ENCODE measurements at places on chromosomes 2 and 18.

- DNase-seq = no peak
Measured at GRCh38 chr2:100612388-100613000, 49.7 kb downstream of the PDCL3 start.

DNA sequence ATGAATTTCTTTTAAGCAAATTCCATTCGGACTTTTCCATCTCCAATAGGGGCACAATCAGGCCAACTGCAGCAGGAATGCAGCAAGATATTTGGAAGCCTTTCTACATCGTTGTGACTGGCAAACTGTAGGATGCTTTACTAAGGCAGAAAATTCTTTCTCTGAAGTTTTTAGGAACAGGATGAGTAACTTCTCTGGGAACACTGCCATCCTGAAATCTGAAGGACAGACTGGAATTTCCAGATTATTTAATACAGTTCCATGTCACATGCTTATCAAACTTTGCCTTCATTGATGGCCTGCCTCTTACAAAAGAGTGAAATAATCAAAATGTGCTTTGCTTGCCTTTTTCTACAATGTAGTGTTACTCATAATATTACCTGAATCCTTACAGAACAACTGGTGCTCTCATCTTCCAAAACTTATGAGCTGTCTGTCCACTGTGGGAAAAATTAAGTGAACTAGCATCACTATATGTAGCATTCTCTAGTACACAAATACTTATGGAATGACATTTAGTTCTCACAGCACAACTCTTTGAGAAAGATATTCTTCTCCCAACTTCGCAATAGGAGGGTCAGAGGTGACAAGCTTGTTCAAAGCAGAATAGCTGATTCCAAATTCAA is 32.0 kb upstream of the MAP2 start:
- DNase-seq = no peak

DNA sequence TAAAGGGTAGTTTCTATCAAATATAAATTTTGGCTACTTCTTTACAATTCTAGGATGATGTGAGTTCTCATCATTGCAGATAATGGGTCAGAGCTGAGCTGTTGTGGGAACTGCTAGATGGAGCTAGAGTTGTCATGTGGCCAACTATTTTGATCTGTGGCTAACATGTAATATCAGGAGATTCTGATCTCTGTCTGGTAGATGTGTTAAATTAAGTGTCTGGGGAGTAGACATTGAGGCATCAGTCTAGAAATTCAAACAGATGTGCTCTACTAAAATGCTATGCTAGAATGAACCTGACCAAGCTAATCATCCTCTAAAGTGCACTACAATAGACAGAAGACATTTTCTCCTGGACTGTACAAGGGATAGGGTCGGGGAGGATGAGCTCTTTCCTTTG is 30.3 kb upstream of the DARS1 start:
- DNase-seq = no peak

GRCh38 chr18:25518716-25519053 is 166.7 kb upstream of the ZNF521 start:
- DNase-seq = no peak

DNA sequence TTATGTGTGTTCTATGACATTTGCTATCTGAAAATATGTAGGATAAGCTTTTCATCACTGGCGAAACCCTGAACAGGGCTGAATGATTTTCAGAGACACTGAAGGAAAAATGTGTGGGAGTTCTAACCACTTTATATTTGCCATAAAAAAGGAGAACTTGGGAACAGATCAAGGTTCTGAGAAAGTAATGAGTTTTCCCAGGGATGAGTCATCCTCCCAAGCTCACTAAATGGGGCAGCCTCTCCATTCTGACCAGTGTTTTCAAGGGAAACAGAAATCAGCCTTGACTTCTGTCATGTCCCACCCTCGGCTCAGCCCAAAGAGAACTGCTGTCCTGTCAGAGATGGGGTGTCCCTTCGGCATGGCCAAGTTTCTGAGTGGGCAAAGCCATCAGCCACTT is 2109.8 kb upstream of the CELF4 start:
- no peak for DNase-seq

- DNase-seq = no peak
Measured at GRCh38 chr2:205435970-205436369, 246.3 kb upstream of the NRP2 start.

DNA sequence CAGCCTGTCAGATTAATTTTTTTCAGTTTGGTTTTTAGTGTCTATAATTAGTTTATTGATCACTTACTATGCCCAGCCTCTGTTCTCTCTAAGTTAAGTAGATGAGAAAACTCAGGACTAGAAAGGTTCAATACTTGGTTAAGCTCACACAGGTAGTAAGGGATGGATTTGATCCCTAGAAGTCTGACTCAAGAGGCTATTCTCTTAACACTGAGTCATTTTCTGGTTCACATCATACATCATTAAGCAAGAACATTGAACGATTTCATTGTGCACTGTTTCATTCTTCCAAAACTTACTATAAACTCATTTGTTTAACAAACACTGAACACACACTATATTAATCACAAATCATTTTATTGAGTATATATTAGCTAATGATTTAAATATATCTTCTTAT is 54.1 kb upstream of the SLC38A11 start:
- DNase-seq = no peak

DNA sequence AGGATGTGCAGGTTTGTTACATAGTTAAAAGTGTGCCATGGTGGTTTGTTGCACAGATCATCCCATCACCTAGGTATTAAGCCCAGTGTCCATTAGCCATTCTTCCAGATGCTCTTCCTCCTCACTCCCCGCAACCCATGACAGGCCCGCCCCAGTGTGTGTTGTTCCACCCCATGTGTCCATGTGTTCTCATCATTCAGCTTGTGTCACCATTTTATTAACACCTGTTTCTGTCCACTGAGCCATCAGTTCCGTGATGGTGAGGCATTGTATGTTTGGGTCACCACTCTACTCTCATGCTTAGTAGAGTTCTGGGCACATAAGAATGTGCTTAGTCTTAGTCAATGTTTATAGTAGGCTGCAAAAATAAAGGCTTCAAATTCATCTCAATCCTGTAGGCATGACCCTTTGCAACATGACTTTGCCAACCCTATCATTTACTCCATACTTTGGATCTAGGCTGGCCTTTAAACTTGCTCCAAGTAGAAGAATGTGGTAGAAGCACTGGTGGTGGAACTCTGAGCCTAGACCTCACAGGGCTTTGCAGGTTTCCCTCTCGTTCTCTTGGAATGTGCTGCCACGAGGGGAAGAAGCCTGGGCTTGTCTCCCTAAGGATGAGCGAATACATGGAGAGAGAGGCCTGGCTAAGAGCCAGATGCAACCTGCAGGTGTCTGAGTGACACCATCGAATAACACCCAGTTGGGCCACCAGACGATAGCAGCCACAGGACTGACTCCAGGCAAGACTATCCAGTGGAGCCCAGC is 161.5 kb downstream of the NAPG start:
- DNase-seq = no peak

Measured in activated CD8-positive, alpha-beta memory T cell treated with anti-CD3 and anti-CD28 coated beads for 1 hour (primary cell).